ENCODE measurements at places on chromosomes 4 and X. TPM values are rescaled to one million over a fixed set of nuclear protein-coding genes. Genes with fewer than 3 reads are reported as not detected.

VEGFC gene
- total RNA-seq = 370 TPM

EPGN gene
- 1.2 TPM for total RNA-seq

PPP4R3C gene
- total RNA-seq = not detected

EOLA1 gene
- total RNA-seq = 15.8 TPM

TAF7L gene
- 0.59 TPM for total RNA-seq

TMPRSS11F gene
- total RNA-seq = not detected

ZRSR2 gene
- 7.1 TPM for total RNA-seq

CTAG2 gene
- not detected for total RNA-seq

SPACA5B gene
- not detected for total RNA-seq

DNA sequence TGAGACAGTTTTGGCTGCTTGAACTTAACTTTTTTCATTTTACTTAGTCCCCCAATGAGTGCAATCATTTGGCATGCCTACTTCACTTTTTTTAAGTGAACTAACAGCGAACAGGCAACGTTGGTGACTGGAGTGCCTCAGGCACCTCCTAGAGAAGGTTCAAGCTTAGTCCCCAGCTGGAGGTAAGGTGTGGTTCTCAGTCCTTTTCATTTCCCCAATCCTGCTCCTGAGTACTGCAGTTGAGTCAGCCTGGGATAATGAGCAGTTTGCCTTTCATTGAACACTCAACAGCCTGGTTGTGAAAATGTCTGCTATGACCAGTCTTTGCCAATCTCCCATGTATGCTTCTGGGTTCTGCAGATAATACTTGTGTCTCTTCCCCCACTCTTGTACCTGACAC, 109.5 kb downstream of the CDKL5 start:
- DNase-seq = no peak

DNA sequence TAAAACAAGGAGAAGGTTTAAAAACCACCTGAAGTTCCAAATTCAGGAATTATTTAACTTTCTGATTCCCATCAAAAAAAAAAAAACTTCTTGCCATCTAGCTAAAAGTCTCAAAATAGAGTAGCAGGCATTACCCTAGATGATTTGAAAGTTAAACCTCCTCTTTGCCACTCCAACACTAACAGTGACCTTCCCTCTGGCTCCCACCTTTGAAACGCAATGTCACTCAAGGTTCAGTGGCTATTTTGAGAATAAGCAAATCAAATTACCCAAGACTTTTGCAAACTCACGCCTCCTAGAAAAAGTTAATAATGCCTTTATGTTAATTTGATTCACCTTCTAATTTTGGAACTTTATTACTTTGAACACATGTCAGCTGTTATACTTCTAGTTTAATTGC, 103.2 kb downstream of the ARHGAP6 start:
- DNase-seq = no peak

DNA sequence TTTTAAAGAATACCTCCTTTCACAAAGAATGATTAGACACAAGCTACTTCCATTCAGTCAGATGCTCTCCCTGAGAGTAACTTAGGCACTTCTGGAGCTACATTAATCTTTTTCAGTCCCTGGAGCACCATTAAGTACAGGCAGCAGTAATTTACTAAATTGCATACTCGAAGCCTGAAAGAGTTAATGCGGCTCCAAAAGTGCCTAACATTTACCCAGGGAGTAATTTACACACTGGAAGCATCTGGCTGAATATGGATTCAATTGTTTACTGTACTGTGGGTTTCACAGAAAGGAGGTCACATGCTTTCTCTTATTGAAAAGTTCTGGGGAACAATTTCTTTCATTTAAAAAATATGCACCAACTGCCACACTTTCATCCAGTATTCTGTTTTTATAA, 260.8 kb upstream of the TENM3 start:
- DNase-seq = no peak

- no peak for DNase-seq
These were observed 69.9 kb downstream of the AMELX start for GRCh38 chrX:11363069-11363594.

GRCh38 chr4:20878806-20879205, 178.5 kb downstream of the PACRGL start:
- DNase-seq = no peak

DNA sequence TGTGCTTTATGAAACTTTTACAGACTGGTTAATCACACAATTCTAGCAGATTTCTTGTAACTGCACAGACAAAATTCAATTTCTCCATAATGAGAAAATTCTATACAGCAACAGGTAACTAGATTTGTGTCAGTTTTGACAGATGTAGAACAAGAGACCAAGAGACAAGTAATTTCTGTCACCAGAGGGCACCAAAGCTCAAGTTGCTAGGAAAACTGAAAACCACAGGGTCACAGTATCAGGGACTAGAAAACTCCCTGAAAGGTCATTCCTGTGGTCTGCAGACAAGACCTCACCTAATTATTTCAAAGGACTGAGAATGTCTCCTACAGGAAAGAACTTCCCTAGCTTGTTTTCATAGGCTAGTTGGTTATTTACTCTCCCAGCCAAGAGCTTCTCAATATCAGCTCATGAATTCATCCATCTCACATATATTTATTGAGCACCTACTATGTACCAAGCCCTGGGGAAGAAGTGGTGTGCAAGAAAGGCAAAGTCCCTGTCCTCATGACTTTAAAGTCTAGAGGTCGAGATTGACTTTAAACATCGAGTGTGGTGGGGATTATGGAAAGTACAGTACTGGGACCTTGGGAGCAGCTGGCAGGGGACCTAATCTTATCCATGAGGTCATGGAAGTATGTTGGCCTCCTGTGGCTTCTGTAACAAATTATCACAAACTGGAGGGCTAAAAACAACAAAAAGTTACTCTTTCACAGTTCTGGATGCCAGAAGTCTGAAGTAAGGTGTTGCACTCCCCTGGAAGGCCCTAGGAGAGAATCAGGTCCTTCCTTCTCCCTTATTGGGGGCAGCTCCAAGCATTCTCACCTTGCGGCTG, 47.8 kb upstream of the SETD7 start:
- DNase-seq = peak; percentile 58

DNA sequence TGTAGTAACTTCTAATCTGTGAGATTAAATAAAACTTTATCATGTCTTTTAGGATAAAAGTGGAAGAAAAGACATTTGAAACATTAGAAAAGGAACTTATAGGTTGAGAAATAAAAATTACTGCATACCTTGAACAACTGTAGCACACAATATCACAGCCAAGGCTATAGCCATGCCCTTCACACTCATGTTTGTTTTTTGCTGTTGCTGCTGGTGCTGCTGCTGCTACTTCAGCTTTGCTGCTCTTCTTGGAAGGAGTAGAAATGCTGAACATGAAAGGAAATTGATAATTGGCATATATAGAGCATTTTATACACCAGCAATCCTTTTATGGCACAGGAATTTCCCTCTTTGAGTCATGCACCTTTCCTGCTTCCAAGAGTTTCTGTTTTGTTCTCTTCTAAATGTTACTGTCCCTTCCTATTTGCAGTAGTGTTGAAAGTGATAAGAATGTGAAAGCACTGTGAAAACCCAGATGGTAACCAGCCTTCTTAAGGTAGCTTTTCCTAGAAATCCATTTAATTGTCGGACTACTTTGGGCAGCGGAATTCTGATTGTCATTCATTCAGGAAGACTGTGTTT, at the start of gene CXCL11:
Gene CXCL11, minus strand, starts transcription at position 272 of the 582 bp plus-strand sequence. Its CDS starts 83 bp downstream, at position 189.
- DNase-seq = no peak

- DNase-seq = no peak
These were observed 446 bp upstream of the FAM50A start for GRCh38 chrX:154443479-154443910.

DNA sequence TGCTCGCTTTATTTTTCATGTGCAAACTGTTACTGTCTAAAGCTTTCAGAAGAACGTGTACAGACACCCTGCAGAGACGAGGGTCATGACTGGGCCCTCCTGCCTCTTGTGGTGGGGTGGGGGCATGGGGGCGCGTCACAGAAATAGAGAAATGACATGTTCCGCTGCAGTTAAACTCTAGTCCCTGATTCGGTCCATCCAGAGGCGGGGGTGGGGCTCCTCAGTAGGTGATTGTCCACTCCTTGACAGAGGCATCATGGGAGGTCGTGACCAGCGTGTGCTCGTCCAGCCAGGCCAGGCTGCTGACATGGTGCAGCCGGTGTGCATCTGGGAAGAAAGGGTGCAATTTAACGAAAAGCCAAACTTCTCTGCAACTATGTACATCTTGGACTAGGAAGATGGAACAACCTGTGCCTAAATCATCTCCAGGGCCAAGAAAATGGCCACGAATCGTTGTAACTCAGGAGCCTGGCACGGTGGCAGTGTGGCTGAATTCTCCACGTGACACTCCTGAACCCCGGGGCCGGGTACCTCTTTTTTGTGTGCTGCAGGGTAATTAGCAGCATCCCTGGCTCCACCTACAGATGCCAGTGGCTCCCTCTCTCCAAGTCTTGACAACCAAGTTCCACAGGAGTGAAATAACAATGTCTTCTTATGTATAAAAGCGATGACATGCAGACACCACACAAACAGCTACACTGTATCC, 41.3 kb downstream of the WDR1 start:
- DNase-seq = no peak

- DNase-seq = no peak
These were observed 239.4 kb upstream of the STK26 start for GRCh38 chrX:131783555-131784308.

- DNase-seq = no peak
These were observed 53.7 kb downstream of the RASL11B start for GRCh38 chr4:52915730-52916300.

DNA sequence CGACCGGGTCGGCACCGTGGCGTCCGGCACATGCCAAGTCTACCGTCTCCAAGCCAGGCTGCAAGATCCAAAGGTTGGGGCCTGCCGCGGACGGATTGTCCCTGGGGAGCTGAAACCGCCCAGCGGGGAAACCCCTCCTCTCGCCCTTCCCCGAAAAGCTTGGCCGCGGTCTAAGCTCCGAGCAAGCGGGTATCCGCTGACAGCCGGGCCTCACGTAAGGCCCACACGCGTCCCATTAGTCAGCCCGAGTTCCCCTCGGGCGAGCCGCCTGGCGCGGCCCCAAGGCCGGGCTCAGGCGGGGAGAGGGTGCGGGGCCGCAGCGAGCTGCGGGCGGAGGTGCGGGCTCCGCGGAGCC, 6.8 kb upstream of the BCOR start:
- DNase-seq = peak; percentile 28

DNA sequence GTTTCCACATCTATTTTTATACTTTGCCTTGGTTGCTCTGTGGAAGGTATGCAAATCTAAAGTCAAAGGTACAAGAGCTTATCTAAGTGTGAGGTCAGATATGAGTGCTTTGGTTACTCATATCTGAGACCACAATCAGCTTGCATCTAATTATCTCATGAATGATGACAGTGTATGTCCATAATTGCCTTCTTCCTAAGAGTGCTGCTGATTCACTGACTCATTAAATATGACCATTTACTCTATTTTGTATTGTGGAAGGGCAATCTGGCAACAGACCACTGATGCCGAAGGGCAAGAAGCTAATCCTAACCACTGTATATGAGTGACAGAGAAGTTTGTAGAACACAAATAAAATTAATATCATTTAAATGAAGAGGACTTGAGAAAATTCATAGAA, 1190.2 kb upstream of the AGA start:
- DNase-seq = no peak

DNA sequence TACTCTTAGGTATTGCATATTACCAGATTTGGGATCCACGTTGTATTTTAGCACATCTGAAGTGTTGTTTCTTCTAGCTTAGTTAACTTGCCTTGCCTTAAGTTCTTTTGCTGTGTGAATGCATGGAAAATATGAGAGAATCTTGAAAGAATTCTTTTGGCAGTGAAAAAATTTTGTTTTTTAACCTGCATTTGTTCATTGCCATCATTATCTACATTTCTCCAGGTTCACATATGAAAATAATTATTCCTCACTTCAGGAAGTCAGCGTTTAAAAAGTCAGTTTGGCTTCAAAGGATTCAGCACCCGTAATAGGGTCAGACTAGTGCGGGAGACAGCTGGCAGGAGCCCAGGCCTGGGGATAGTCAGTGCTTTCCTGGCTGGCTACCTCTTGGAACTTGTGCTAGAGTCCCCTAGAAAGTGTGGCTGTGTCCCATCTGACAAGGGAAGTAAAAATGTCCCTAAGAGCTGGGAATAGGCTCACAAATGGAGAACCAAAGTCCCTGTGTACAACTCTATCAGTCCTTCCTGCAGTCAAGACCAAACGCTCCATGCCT, 251.9 kb upstream of the KLF3 start:
- no peak for DNase-seq

- DNase-seq = no peak
These were observed 552 bp upstream of the NAA10 start for GRCh38 chrX:153935326-153935851.

GRCh38 chrX:119784747-119785446, 6.5 kb downstream of the RPL39 start:
- peak; percentile 17 for DNase-seq

GRCh38 chrX:130300010-130300282, 31.2 kb upstream of the ZNF280C start:
- no peak for DNase-seq

DNA sequence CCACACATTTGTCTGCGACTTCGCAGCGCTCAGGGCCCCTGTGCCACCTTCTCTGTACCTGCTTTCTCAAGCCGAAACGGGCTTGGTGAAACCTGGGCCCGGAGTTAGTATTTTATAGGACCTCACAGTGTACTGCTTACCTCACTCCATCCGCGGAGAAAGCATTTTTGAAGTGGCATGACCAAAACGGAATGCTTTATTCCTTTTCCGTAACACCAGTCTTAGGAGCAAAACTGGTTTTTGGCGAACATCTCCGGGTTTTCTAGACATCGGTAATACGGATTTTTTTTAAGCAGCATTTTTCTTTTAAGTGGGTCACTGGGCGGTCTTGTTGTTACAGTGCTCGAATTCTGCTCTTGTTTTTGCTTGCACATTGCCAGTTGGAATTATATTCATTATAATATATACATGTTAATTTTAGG, 3.6 kb downstream of the ZIC3 start:
- no peak for DNase-seq
